ENCODE measurements at places on chromosomes 4 and X. TPM values are rescaled to one million over a fixed set of nuclear protein-coding genes. Genes with fewer than 3 reads are reported as not detected.
A peak's percentile ranks its signal among the peaks of the same experiment; 100 is the strongest.

- H3K4me3 ChIP-seq, result peak overlapping the region; percentile 60
- peak; percentile 78 for DNase-seq
- H3K27ac ChIP-seq, result peak overlapping the region; percentile 68
- no peaks in the 10 kb centered on the region for H3K27me3 ChIP-seq
Measured at GRCh38 chr4:102620697-102621497, 119.7 kb downstream of the NFKB1 start.

- H3K36me3 ChIP-seq, result no peaks in the 10 kb centered on the region
- H3K27me3 ChIP-seq, result no peaks in the 10 kb centered on the region
- no peaks in the 10 kb centered on the region for H3K4me1 ChIP-seq
- H3K4me3 ChIP-seq, result no peak overlapping the region
- H3K27ac ChIP-seq, result no peak overlapping the region
- no peak for DNase-seq
Measured at GRCh38 chrX:66021765-66022631, 17.9 kb downstream of the VSIG4 start.

AGTR2 gene
- not detected for total RNA-seq

CYP4V2 gene
- 0.69 TPM for total RNA-seq

CPLX1 gene
- 0.87 TPM for total RNA-seq

- H3K4me1 ChIP-seq, result peaks cover 30% of the 10 kb centered on the region
- H3K4me3 ChIP-seq, result no peak overlapping the region
- no peaks in the 10 kb centered on the region for H3K36me3 ChIP-seq
- no peak overlapping the region for H3K27ac ChIP-seq
- DNase-seq, result no peak
Measured at GRCh38 chr4:38044060-38044459, 83.9 kb downstream of the PTTG2 start.

GRCh38 chr4:47106561-47106960 lies 75.2 kb downstream of the GABRB1 start:
- H3K4me1 ChIP-seq, result no peaks in the 10 kb centered on the region
- H3K27ac ChIP-seq, result no peak overlapping the region
- no peak for DNase-seq
- no peaks in the 10 kb centered on the region for H3K27me3 ChIP-seq

GRCh38 chr4:186227744-186228513 lies 622 bp downstream of the KLKB1 start:
- DNase-seq, result no peak
- no peaks in the 10 kb centered on the region for H3K4me1 ChIP-seq
- no peaks in the 10 kb centered on the region for H3K36me3 ChIP-seq
- no peak overlapping the region for H3K4me3 ChIP-seq

NDST4 gene
- total RNA-seq, result not detected

- no peaks in the 10 kb centered on the region for H3K36me3 ChIP-seq
- H3K4me1 ChIP-seq, result peaks cover 17% of the 10 kb centered on the region
- no peak overlapping the region for H3K27ac ChIP-seq
- no peak for DNase-seq
Measured at GRCh38 chr4:186840771-186841301, 117.2 kb upstream of the FAT1 start.

DNA sequence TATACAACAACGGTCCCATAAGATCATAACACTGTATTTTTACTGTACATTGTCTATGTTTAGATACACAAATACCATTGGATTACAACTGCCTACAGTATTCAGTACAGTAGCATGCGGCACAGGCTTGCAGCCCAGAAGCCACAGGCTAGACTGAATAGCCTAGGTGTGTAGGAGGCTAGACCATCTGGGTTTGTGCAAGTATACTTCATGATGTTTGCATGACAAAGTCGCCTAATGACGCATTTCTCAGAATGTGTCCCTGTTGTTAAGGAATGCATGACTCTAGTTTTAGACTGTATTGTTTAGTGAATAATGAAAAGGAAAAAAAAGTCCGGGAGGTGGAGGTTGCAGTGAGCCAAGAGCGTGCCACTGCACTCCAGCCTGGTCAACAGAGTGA lies 56.5 kb upstream of the C4orf50 start:
- no peak for DNase-seq
- H3K4me3 ChIP-seq, result no peak overlapping the region
- H3K36me3 ChIP-seq, result no peaks in the 10 kb centered on the region
- 0 out of 2 replicates have a peak, but pooled peaks cover 3% of the 10 kb centered on the region for H3K27me3 ChIP-seq
- H3K27ac ChIP-seq, result no peak overlapping the region

GRCh38 chrX:108271397-108271787 lies 166.8 kb downstream of the COL4A6 start:
- no peak overlapping the region for H3K27ac ChIP-seq
- H3K27me3 ChIP-seq, result no peaks in the 10 kb centered on the region
- DNase-seq, result no peak
- no peaks in the 10 kb centered on the region for H3K36me3 ChIP-seq

- H3K27ac ChIP-seq, result no peak overlapping the region
- no peak for DNase-seq
- H3K27me3 ChIP-seq, result no peaks in the 10 kb centered on the region
- no peaks in the 10 kb centered on the region for H3K4me1 ChIP-seq
- no peaks in the 10 kb centered on the region for H3K36me3 ChIP-seq
Measured at GRCh38 chr4:9969526-9970398, 51.5 kb downstream of the SLC2A9 start.

DNA sequence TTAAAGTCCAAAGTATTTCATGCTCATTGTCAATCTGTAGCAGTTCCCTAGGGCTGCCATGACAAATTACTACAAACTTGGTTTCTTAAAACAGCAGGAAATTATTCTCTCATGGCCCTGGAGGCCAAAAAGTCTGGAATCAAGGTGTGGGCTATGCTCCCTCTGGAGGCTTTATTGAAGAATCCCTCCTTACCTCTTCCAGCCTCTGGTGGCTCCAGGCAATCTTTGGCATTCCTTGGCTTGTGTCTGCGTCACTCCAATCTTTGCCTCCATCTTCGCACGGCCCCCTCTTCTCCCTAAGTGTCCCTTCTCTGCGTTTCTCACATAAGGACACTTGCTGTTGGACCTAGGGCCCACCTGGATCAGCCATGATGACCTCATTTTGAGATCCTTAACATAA lies 170.4 kb downstream of the SMIM20 start:
- no peak for DNase-seq
- peaks cover 57% of the 10 kb centered on the region for H3K4me1 ChIP-seq

ZXDA gene
- total RNA-seq, result 2.9 TPM

DNA sequence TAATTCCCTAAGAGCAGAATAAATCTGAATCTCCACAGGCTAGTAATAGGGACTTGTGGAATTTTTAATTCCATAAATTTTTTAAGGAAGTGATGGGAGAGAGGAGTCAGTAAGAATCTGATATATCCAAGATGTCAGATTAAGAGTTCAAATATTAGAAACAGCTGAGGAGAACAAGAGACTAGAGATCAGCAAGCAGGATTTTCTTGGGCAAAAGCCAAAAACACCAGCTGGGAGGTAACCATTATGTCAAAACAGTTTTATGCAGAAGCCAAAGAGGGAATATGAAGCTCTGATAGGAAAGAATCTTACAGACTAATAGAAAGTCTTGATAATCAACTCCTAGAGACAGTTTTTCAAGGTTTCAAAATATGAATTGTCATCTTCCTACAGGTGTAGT lies 72.2 kb upstream of the RBPJ start:
- no peak overlapping the region for H3K4me3 ChIP-seq
- H3K27me3 ChIP-seq, result no peaks in the 10 kb centered on the region
- no peak for DNase-seq
- H3K36me3 ChIP-seq, result no peaks in the 10 kb centered on the region

GRCh38 chrX:130878350-130879341 lies 24.4 kb downstream of the ENOX2 start:
- peaks cover 33% of the 10 kb centered on the region for H3K4me1 ChIP-seq
- peak overlapping the region; percentile 32 for H3K4me3 ChIP-seq
- H3K27ac ChIP-seq, result peak overlapping the region; percentile 58
- DNase-seq, result peak; percentile 96
- H3K36me3 ChIP-seq, result no peaks in the 10 kb centered on the region
- no peaks in the 10 kb centered on the region for H3K27me3 ChIP-seq

FGF2 gene
- total RNA-seq, result 4.0 TPM

VSIG4 gene
- total RNA-seq, result not detected

KCNIP4 gene
- total RNA-seq, result not detected

GRCh38 chr4:53479736-53480525 lies 102.5 kb downstream of the FIP1L1 start:
- H3K27me3 ChIP-seq, result no peaks in the 10 kb centered on the region
- no peak overlapping the region for H3K4me3 ChIP-seq

- H3K27ac ChIP-seq, result no peak overlapping the region
- DNase-seq, result no peak
- H3K4me3 ChIP-seq, result no peak overlapping the region
Measured at GRCh38 chr4:152771741-152772533, 7.6 kb downstream of the TIGD4 start.

GRCh38 chr4:42610941-42611340 lies 46.0 kb downstream of the ATP8A1 start:
- H3K27me3 ChIP-seq, result no peaks in the 10 kb centered on the region
- H3K4me3 ChIP-seq, result no peak overlapping the region

DNA sequence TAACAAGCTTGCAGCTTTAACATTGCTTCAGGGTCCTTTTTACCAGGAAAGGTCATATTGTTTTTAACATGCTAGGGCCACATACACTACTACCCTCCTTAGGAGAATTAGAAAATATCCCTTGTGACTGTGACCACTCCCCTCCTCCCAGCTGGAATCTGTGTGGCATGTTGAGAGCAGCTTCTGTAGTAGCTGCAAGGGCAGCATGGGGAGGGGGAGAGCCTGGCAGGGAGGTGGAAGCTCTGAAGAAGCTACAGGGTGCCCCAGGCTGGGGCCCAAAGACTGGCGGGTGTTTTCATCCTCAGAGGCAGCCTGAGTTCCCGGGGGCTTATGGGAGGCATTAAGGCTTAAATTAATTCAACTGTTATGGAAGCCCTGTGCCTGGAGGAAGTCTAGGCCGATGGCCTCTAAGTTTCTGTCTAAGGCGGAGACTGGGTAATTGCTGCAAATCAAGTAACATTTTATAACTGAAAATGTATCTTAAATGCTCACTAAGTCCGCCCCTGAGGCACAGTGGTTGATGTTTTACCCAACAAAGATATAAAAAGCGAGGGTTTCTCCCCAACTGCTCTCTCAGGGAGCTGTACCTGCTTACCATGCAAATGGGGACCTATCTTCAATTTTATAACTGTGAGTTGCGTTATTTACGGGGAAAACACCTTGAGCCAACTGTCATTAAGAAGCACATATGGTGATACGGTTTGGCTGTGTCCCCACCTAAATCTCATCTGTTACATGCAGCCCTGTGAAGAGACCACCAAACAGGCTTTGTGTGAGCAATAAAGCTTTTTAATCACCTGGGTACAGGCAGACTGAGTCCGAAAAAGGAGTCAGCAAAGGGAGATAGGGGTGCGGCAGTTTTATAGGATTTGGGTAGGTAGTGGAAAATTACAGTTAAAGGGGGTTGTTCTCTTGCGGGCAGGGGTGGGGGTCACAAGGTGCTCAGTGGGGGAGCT lies 37.4 kb upstream of the STS start:
- DNase-seq, result no peak
- H3K4me3 ChIP-seq, result no peak overlapping the region
- no peaks in the 10 kb centered on the region for H3K27me3 ChIP-seq
- H3K36me3 ChIP-seq, result no peaks in the 10 kb centered on the region

MEPE gene
- not detected for total RNA-seq

DNA sequence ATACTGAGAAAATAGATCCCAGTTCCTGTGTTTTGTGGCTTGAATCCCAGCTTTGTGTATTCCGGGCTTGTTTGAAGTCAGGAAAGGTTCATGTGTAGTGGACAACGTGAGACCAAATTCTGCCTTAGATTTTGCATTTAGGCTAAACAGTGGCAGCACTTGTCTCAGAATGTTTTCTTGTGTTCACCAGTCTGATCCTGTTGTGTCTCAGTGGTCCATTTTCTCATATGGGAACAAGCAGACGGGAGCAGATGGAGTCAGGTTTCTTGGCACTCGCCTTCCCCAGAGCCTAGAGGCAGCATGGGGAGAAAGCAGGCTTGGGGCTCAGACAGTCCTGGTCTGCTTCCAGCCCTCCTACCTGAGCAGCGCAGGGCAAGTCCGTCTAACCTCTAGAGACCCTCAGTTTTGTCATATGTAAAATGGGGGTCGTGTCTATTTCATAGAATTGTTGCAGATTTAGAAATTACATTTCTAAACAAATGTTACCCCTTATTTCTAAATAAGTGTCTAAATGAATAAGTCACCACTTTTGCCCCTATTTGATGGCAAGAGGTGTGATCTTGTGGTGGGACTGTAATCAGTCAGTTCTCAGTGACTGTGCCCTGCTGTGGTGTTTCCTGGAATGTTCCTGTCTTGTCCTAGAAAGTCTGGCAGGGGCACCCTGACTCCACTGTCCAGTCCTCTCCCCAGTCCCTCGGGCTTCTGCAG lies 28.3 kb upstream of the MSANTD1 start:
- H3K27ac ChIP-seq, result no peak overlapping the region
- no peak overlapping the region for H3K4me3 ChIP-seq
- DNase-seq, result no peak
- H3K4me1 ChIP-seq, result no peaks in the 10 kb centered on the region
- no peaks in the 10 kb centered on the region for H3K27me3 ChIP-seq

DNA sequence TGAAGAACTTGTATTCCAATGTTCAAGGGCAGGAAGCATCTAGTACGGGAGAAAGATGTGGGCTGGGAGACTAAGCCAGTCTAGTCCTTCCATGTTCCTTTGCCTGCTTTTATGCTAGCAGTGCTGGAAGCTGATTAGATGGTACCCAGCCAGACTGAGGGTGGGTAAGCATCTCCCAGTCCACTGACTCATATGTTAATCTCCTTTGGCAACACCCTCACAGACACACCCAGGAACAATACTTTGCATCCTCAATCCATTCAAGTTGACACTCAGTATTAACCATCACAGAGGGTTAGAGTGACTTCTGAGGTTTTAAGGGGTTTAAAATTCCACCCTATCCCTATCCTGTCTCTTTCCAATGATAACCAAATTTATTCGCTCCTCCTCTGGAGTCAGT lies 6.5 kb downstream of the HMGN5 start:
- no peak overlapping the region for H3K27ac ChIP-seq
- no peaks in the 10 kb centered on the region for H3K27me3 ChIP-seq
- peak; percentile 5 for DNase-seq

- H3K27me3 ChIP-seq, result no peaks in the 10 kb centered on the region
- DNase-seq, result no peak
- no peaks in the 10 kb centered on the region for H3K4me1 ChIP-seq
- no peak overlapping the region for H3K4me3 ChIP-seq
Measured at GRCh38 chrX:41475191-41475590, 28.0 kb downstream of the NYX start.

- DNase-seq, result no peak
- no peaks in the 10 kb centered on the region for H3K4me1 ChIP-seq
- H3K4me3 ChIP-seq, result no peak overlapping the region
- H3K27ac ChIP-seq, result no peak overlapping the region
- no peaks in the 10 kb centered on the region for H3K27me3 ChIP-seq
- no peaks in the 10 kb centered on the region for H3K36me3 ChIP-seq
Measured at GRCh38 chrX:16516232-16516876, 133.6 kb upstream of the S100G start.

- peak; percentile 77 for DNase-seq
- no peak overlapping the region for H3K27ac ChIP-seq
- H3K36me3 ChIP-seq, result no peaks in the 10 kb centered on the region
- no peaks in the 10 kb centered on the region for H3K4me1 ChIP-seq
Measured at GRCh38 chr4:67198727-67199126, 346.6 kb downstream of the CENPC start.

All from PC-3 (cell line).